Stimulated activated CD8-positive, alpha-beta memory T cell treated with anti-CD3 and anti-CD28 coated beads, Interleukin-15, amount 100 ng/mL, for 4 hours (primary cell): ENCODE measurements at places on chromosomes 6 and 20.
A peak's percentile ranks its signal among the peaks of the same experiment; 100 is the strongest.

DNA sequence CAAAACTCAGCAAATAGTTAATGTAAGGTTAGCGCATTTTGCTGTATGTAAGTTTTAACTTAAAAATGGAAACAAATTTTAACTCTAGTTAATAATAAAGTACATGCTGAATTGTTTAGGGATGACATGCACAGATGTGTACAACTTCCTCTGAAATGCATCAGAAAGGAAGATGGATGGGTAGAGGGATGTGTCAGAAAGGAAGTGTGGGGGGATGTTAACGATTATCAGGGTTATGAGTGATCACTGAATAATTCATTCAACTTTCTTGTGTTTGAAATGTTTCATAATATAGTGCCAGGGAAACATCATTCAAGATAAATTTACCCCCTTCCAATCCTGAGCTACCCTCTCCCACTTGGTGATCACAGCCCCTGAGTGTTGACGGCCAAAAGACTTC is 87.6 kb downstream of the FOXA2 start:
- DNase-seq = no peak

GRCh38 chr20:6490849-6491248 is 276.6 kb upstream of the BMP2 start:
- DNase-seq = no peak

- no peak for DNase-seq
These were observed 37.6 kb upstream of the CST5 start for GRCh38 chr20:23917024-23917725.

GRCh38 chr6:53593001-53593488 is 48.1 kb upstream of the GCLC start:
- DNase-seq = no peak

- DNase-seq = no peak
These were observed 20.9 kb downstream of the ENTPD6 start for GRCh38 chr20:25216199-25216945.

DNA sequence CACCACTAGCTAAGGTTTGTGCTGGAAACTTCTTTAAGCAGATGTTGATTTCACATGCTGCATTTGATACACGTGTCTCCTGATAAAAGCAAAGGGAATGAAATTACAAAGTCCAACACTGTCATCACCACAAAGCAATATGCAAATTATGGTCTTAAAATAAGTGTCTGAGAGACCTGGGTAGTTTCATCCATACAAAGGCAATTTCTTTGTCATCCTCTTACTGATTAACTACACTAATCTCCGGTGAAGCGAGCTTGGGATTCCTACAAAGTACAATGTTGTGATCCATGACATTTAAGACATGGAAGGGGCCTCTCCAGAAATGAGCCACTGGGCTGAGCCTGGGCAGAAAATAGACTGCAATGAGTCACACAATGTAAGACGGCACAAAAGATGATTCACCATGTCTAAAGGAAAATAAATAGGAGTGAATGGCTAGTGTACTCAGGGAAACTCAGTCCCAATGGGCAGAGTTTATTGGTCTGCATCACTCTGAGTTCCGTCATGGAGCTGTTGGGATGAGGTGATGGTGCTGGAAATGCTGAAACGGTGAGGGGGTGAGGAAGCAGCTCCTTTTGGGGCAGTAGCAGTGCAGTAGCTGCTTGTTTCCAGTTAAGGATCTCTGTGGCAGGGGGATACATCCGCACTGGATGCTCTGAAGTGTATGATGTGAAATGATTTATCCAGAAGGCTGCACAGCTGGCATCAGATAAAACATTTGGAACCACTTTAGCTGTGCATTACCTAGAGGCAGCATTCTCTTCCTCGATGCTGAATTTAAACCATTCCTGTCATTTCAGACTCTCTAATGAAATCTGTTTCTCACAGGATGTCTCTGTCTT is 103.3 kb downstream of the IBTK start:
- no peak for DNase-seq

- peak; percentile 37 for DNase-seq
These were observed 70.0 kb downstream of the SNX5 start for GRCh38 chr20:17898548-17898994.
